Right atrium auricular region (tissue), 2 donors: ENCODE measurements at places on chromosomes 12 and 14.

DNA sequence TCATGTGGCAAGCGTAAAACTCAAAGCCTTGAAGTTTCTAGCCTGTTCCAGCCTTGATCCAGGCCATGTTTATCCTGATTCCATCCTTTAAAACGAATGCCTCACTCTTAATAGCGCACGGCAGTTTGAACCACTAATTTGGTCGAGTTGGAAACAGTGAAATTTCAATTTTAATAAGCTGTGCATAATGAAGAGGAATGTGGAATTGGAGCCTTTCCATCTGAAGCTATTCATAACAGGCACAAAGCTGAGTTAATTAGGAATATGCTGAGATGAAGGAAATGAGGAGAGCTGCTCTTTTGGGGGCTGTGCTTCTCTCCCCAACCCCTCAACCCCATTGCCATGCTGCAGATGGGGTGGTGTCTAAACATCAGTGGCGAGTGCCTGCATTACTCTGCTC, 70.7 kb downstream of the PTPN11 start:
- DNase-seq = no peak

GRCh38 chr12:92413286-92413685, 267.6 kb upstream of the BTG1 start:
- DNase-seq = no peak

GRCh38 chr14:20560961-20561360, at the start of gene RNASE9:
Gene RNASE9 (minus strand): TSS chr14:20561047.
- no peak for DNase-seq

DNA sequence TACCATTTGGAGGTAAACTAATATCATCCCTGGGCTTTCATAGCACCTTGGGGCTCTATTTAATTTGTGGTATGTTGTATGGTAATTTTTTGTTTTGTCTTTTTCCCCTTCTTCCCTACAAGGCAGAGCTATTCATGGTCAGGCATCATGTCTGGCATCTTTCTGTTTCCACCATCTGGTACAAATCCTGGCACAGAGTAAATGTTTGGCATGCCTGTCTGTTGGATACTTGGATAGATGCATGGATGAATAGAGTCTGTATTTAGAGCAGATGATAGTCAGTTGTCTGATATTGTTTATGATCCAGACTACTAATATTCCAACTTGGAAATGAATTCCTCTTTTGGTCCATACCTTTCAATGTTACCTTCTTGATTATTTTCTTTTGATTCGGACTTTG, 139.8 kb downstream of the NEDD1 start:
- no peak for DNase-seq

GRCh38 chr12:48028541-48029431, 24.5 kb upstream of the COL2A1 start:
- no peak for DNase-seq

- DNase-seq = no peak
Measured at GRCh38 chr12:122732170-122732569, 1.5 kb upstream of the HCAR1 start.

DNA sequence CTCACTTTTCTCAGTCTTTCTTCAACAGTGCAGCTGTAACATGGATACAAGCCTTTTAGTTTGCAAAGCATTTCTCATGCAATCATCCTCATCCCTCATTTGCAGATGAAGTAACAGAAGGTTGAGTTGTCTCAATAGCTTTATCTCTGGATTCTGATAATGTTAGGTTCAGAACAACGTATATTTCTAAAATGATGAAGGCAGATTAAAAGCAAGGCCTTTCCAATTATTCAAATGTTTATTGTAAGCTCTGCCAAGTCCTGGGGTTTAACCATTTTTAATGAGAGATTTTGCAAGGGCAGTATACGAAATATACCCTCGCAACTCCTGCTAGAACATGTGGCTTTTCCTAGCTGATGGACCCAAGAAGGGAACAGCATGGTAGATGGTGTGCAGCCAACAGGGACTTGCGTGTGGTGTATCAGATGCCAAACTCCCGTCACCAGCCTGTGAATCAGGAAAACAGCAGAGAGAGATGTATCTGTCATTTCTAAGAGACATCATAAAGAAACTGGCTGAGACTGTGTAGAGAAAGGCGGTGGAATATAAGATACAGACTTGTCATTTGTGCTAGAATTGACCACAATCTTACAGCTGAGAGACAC, 319.7 kb downstream of the MED13L start:
- DNase-seq = no peak

GRCh38 chr14:67636361-67636919, 16.7 kb downstream of the ARG2 start:
- no peak for DNase-seq

GRCh38 chr12:12158858-12159257, 88.1 kb downstream of the BCL2L14 start:
- no peak for DNase-seq

- no peak for DNase-seq
Measured at GRCh38 chr12:129772501-129773493, 131.0 kb downstream of the TMEM132D start.

- DNase-seq = no peak
Measured at GRCh38 chr12:124238886-124239285, 56.0 kb upstream of the RFLNA start.

DNA sequence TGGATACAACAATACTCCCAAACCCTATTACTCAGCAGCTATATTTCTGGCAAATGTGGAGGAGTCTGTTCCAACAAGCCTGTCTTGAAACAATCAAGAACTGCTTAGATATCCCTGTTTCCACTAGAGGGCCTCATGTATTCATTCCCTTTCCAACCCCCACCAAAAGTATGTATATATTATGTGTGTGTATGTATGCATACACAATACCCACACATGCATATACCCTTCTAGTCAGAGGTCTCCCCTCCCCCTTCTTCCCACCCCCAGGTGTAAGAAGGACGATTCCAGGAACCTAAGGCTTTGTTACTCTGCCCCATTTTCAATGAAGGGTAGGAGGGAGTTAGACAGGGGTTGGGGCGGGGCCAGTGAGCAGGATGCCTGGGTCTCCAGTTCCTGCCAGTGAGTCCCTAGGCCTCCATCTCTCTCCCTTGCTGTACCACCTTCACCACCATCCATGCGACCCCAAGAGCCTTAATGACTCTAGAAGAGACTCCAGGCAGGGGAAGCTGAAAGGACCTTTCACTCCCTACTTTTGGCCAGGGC, at the start of gene DGKA:
Gene DGKA, plus strand, starts transcription at position 392 of the 546 bp plus-strand sequence. CDS start 5,342 bp downstream, outside the sequence.
- DNase-seq = no peak

DNA sequence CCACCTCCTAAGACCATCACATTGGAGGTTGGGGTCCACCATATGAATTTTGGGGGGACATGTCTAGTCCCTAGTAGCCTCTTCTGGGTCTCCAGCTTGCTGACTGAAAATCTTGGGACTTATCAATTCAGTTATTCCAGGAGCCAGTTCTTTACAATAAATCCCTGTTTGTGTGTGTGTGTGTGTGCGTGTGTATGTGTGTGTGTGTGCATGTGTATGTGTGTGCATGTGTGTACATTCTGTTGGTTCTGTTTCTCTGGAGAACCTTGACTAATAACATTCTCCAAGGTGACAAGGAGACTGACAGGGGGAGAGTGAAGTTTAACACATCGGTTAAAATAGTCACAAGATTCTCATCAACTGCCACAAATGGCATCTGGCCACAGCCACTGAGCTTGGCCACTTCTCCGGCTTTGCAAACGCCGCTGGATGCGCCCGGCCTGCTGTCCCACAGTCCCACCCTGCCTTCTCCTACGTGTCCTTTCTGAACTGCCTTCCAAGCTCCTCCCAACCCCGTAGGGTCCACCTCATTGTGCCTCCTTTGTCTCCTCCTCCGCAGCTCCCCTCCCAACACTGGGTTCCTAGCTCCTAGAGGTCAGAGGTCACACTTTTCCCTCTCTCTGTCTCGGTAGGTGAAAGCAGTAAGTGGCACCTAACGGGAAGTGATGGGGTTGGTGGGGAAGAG, 88.1 kb upstream of the DIO3 start:
- DNase-seq = peak; percentile 42

- no peak for DNase-seq
Measured at GRCh38 chr14:34699873-34700621, 14.3 kb downstream of the CFL2 start.

GRCh38 chr12:109716512-109717389, 3.1 kb downstream of the FAM222A start:
- DNase-seq = peak; percentile 64
